ENCODE measurements at places on chromosomes 1 and 21.

DNA sequence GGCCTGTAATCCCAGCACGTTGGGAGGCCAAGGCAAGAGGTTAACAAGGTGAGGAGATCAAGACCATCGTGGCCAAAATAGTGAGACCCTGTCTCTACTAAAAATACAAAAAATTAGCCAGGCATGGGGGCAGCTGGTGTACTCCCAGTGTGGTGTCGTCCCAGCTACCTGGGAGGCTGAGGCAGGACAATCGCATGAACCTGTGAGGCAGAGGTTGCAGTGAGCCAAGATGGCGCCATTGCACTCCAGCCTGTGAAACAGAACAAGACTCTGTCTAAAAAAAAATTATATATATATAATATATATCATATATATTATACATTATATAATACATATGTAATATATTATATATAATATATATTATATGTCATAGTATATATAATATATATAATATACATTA is 249.2 kb upstream of the TPTE start:
- no peak for DNase-seq

- no peak for DNase-seq
Observed at GRCh38 chr1:18805150-18805879, 54.1 kb downstream of the TAS1R2 start.

- DNase-seq: no peak
Observed at GRCh38 chr1:222843469-222844410, 28.9 kb downstream of the DISP1 start.

DNA sequence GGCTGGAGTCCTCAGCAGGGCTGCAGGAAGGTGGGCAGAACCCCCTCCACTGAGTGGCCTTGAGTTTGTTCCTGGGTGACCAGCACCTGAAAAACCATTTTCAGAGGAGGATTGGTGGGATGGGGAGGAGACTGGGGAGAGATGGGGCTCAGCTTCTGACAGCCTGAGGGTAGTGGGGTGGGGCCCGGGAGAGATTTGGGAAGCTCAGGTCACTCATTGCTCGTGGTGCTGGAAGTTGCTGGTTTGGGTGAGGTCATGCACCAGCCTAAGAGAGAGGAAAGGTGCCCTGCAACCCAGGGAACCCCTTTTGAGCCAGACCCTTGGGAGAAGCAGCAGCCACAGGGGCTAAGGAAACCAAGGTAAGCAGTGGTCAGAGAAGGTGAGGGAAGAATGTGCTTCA is 100.8 kb downstream of the EBNA1BP2 start:
- no peak for DNase-seq

DNA sequence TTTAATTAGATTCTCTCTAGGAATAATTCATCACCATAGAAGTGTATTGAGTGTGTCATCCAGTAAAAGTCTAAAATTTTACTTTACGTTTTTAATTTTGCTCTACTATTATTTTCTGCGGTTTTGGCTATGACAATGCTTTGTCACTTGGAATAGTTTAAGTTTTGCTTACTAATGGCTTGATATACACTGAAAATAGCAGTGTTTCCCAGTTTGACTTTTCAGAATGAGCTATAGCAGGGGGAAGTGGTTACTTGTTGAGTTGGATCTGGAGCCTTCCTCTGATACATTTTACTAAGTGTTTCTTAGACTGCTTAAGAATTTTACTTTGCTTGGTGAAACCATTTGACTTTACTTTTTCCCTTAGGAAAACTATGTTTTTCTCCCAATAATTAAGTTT is 5.0 kb downstream of the DNAJC16 start:
- DNase-seq: no peak

- DNase-seq: no peak
Observed at GRCh38 chr1:30748098-30748698, 9.4 kb downstream of the LAPTM5 start.

DNA sequence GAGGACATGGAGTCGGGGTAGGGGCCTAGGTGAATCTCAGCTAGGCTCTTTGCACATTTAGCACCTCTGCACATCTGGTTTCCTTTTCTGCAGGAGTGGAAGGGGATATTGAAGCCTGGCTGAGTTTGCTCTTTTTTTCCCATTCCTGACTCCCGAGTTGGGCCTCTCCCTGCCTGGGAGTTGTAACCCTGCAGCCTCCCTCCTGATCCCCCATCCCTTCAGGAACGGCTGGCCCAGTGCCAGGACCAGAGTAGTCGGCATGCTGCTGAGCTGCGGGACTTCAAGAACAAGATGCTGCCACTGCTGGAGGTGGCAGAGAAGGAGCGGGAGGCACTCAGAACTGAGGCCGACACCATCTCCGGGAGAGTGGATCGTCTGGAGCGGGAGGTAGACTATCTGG is 836 bp downstream of the OLFML3 start:
- no peak for DNase-seq

DNA sequence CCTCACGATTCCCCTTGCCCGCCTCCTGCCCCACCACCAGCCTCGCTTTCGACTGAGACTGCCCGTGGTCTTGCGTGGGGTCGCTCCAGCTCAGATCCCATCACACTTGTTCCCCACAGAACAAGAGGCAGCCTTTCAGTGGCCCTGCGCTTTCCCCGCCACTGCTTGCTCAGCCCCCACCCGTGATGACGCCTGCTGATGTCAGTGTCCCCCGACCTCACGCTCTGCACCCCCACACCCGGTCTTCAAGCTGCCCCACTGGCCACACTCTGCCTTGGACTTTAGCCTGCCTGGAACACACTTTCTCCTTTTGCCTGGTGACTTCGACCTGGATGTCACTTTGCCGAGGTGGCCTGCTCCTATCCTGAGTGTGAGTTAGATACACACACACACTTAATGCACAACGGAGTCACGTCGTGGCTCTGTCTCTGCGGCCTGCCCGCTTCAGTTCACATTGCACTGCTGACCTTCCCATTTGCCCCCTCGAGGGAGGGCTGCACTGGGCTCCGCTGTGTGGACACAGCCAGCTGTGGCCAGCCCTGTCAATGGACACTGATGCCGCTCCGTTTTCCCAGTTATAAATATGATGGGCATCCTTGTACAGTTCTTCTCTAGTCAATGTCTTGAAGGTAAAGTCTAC is 13.0 kb downstream of the AGPAT3 start:
- DNase-seq: no peak

GRCh38 chr1:65279070-65279779 is 30.1 kb upstream of the DNAJC6 start:
- DNase-seq: no peak
